ENCODE measurements at places on chromosomes 1 and 21. TPM values are rescaled to one million over a fixed set of nuclear protein-coding genes. Genes with fewer than 3 reads are reported as not detected.

DNA sequence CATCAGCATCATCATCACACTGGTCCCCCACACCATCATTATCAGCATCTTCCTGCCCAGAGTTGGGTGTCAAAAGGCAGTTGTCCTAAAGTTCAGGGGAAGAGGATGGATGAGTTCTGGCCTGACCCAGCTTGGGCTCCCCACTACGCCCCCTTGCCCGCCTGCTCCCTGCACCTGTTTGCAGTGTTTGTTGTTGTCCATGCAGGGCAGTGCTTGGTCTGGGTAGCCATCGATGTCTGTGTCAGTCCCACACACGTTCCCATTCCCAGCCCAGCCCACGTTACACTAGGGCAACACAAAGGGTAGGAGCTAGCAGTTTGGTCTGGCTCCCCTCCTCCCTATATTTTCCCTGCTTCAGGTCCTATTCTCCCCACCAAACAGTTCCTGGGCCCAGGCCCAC, 6.8 kb downstream of the THBS3 start:
- H3K27me3 ChIP-seq = no peaks in the 10 kb centered on the region
- H3K4me3 ChIP-seq = no peak overlapping the region
- no peaks in the 10 kb centered on the region for H3K4me1 ChIP-seq
- H3K27ac ChIP-seq = no peak overlapping the region
- DNase-seq = peak; percentile 35
- no peaks in the 10 kb centered on the region for H3K36me3 ChIP-seq

The C1orf53 gene
- 2.9 TPM for total RNA-seq

GRCh38 chr21:45547545-45547900, 5.3 kb upstream of the SLC19A1 start:
- no peaks in the 10 kb centered on the region for H3K36me3 ChIP-seq
- no peak overlapping the region for H3K4me3 ChIP-seq
- H3K27ac ChIP-seq = no peak overlapping the region
- H3K4me1 ChIP-seq = peaks cover 24% of the 10 kb centered on the region
- H3K27me3 ChIP-seq = no peaks in the 10 kb centered on the region

The BLZF1 gene
- total RNA-seq = 13.5 TPM

The ANXA9 gene
- not detected for total RNA-seq

DNA sequence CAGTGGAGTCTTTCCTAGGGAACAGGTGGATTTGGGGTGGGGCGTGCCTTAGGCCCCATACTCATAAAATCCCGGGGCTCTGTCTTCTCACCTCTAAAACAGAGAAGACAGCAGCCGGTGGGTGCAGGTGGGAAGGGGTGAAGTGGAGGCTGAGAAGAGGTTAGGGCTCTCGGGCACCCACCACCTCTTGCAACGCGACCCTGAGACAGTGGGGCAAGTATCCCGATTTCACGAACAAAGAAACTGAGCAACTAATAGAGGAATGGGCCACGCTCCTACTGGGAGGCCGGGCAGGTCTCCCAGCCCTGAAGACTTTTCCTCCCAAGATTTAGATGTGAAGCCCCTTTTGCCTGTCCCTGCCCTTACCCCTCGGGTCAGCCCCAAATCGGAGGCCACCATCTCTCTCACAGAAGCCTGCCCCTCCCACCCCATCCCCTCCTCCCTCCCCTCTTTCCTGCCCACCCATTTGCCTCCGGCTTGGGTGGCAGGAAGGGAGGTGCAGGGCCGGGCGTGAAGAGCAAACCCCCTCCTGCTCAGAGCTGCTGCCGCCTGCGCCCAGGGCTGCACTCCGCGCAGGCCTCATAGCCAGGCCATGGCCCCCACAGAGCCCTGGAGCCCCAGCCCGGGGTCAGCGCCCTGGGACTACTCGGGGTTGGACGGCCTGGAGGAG, at the start of gene GPR25:
GPR25 (plus strand) TSS at position 536 of the 670 bp plus-strand sequence; CDS start at position 593, 57 bp downstream.
- H3K27me3 ChIP-seq = peaks cover 9% of the 10 kb centered on the region
- no peaks in the 10 kb centered on the region for H3K36me3 ChIP-seq
- no peak for DNase-seq
- no peak within 1 kb of the TSS for H3K4me3 ChIP-seq

GRCh38 chr1:109802136-109802900, 38.6 kb upstream of the EPS8L3 start:
- H3K4me1 ChIP-seq = peaks cover 77% of the 10 kb centered on the region

- no peaks in the 10 kb centered on the region for H3K4me1 ChIP-seq
- H3K4me3 ChIP-seq = no peak overlapping the region
- H3K27ac ChIP-seq = no peak overlapping the region
- H3K36me3 ChIP-seq = no peaks in the 10 kb centered on the region
Observed at GRCh38 chr1:223878598-223879325, 33.0 kb upstream of the TP53BP2 start.
